ENCODE measurements at places on chromosomes 5 and 9.

DNA sequence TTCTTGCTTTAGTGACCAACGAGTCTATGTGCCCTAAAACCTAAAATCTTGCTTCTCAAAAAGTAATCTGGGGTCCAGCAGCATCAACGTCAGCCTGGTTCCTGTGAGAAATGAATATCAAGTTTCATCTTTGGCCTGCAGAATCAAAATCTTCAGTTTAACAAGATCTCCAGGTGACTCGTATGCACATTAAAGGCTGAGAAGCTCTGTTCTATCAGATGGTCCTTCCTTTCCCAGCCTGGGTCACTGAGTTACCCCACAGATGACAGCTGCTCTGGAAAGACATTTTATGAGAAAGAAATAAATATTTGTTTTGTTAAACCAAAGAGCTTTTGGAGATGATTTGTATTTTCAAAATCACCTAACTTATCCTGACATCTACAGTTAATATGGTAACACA is 75.8 kb downstream of the ADAMTSL1 start:
- DNase-seq: no peak

DNA sequence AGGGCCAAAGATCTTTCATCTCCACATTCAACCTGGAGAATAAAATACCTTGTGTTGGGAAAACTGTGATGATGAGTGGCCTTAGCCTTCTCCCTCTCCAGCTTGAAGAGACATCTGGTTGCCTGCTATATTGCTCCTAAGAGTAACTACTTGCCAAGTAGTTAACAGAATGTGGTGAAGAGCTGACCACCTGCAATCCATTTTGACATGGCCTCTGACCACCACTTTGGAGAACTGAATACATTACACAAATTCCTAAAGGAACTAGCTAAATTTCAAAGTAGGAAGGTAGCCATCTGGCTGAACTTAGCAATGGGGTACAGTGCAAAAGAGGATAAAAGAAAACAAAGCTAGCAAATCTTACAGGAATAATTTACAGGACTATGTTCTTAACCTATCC is 7.2 kb downstream of the TBCA start:
- peak; percentile 46 for DNase-seq

DNA sequence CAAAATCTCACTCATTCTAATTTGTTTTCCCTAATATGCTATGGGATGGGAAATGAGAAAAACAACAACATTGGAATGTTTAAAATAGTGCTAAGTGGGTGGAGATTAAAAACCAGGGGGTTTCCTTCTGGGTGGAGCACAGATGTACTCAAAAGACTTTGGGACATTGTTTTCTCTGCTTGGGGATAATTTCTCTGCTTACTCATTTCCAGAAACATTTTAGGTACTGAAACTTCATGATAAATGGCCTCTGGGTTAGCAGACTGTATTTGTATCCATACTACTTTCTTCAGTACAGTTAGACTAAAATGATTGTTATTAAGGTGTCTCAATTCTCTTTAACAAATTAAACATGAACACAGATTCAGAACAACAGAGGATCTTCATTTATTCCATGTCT is 17.4 kb downstream of the ELOVL7 start:
- DNase-seq: no peak

- DNase-seq: peak; percentile 24
Observed at GRCh38 chr5:108655750-108656450, 91.8 kb upstream of the FER start.

DNA sequence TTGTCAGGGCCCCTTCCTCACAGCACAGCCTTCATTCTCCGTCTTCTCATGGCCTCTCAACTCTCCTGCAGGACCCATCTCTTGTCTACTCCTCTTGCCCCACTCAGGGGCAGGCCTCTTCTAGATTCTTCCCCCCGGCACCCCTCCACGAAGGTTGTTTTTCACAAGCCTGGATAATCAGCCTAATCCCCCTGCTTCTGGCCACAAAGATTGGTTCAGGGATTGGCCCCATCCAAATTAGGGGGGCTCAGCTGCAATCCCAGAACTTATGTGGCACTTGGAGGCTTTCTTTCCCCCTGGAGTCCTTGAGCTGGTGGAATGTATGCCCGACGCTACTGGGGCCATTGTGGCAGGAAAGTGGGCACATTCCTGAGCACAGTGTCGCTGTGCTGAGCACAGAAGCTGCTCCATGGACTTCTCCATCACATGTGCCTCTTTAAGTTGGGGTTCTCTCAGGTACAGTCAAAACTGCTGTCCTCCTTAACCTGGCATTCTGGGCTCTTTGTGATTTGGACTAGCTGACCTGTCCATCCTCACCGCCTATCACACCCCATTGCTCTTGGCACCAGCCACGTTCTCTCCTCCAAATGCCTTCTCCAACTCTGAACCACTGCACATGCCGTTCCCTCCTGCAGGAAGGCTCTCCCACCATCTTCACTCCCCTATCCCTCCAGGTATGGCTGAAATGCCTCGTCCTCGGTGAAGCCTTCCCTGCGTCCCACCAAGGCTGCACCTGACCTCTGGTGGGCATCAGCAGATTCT is 66.8 kb upstream of the RNF130 start:
- DNase-seq: no peak

DNA sequence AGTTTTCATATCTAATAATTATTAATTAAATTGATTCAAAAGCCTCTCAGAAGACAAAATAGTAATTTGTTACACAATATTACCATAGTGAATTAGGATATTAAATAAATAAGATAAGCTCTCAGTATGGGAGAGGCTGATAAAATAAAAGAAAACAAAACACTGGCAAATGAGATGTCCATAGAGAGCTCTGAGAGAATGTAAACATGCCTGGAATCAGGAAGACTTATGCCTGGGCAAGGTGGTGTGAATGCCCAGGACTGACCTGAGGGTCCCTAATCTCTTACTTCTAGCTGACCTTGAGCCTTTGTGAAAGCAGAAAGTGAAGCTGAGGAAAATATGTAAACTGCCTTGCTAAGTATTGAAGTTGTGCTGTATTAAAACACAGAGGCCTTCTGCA is 616.5 kb downstream of the PTPRD start:
- no peak for DNase-seq

DNA sequence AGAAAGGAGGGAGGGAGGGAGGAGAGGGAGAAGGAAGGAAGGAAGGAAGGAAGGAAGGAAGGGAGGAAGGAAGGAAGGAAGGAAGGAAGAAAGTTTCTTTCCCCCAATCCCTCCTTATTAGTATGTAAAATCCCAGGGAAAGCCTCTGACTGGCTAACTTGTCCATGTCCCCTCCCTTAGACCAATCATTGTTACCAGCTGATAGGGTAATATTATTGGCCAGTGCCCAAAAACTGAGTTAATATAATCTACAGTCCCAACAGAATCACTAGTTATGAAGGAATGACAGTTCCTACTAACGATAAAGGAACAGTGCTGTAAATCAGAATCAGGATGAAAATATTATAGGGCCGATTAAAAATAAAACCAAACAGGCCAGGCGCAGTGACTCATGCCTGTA is 53.6 kb upstream of the CCNG1 start:
- DNase-seq: no peak

- no peak for DNase-seq
Observed at GRCh38 chr9:90873422-90873821, 71.8 kb downstream of the SYK start.

DNA sequence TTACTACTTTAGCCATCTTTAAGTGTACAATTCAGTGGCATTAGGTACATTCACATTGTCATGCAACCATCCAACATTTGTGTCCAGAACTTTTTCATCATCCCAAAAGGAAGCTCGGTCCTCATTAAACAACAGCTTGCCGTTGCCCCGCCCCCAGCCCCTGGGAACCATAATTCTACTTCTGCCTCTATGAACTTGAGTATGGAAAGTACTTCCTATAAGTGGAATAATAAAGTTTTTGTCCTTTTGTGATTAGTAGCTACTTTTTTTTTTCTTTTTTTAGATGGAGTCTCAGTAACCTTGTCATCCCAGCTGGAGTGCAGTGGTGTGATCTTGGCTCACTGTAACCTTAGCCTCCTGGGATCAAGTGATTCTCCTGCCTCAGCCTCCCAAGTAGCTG is 5.0 kb downstream of the GBGT1 start:
- DNase-seq: no peak

GRCh38 chr9:68998385-68998784 is 15.5 kb downstream of the PRKACG start:
- no peak for DNase-seq

GRCh38 chr5:15575666-15576065 is 75.7 kb downstream of the FBXL7 start:
- no peak for DNase-seq

DNA sequence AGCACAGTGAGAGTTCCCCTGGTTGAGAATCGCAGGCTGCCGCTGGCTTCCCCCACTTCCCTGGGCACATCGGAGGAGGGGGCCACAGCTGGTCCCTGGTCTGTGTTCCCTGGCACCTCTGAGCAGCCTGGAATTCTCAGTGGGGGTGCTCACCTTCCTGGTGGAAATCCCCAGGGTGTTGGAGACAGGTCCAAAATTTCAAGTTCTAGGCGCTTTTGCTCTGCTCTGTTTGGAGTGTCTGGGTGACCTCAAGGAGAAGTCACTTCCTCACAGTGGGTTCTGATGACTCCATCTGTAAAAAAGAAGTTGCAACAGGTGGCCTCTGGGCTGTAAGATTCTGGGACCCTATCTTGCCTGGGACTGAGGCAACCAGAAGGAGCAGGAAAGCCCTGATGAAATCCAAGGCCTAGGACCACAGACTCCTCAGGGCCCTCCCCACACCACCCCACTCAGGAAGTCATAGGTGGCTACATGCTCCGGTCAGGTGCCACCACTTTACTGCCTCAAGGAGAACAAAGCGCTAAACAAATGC is at the start of gene TRAF1:
Gene TRAF1, minus strand, starts transcription at position 400 of the 532 bp plus-strand sequence. CDS start 721 bp downstream, outside the sequence.
- no peak for DNase-seq

DNA sequence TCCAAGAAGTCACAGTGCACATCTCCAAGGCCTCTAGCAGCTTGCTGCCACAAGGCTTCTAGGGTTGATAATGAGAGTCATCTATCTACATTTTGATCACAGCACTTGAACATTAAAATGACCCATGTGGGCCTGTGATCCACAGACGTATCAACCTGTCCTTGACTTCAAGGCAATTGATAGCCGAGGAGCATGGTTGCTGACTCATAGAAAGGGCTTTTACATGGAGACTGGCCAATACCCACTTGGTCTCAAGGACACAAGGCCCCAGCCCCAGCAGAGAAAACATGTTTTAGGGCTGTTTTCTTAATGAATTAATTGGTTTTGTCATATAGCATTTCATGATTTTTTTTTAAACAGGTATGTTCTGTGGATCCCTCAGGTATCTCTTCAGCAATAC is 314.0 kb downstream of the SEMA5A start:
- DNase-seq: peak; percentile 41

DNA sequence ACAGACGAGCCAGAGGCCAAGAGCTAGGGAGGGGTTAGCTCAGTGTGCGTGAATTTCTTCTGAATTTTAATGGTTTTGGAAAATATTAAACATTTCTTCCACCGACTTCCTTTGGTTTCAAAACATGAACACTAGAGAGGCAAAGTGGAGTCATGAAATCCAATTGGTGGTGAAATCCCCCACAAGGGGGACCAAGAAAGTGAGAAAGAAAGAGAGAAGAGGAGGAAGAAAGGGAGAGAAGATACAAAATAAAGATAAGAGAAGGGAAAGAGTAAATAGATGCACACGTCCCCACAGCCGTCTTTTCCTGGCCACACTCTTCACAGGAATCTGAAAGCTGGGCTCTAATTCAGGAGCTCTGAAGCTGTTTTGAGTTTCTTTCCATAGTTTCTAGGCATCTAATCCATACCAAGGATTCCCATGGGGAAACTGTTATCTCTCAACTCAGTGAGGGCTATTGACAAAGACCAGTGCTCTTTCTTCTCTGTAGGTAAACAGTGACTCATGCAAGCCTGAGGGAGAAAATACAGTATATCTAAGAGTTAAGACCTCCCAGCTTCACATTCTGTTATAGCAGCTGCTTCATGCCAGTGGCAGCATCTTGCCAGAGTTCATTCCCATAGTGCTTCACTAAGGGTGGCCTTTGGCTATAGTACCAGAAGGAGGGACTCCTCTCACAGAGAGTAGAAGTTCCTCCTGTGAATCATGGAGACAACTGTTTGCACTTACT is 115.8 kb upstream of the LIFR start:
- DNase-seq: peak; percentile 65

- peak; percentile 41 for DNase-seq
Observed at GRCh38 chr9:94933511-94933828, 207.0 kb downstream of the AOPEP start.

- DNase-seq: no peak
Observed at GRCh38 chr5:158599157-158599556, 500.6 kb downstream of the EBF1 start.

- DNase-seq: no peak
Observed at GRCh38 chr9:113154946-113155345, 4.1 kb downstream of the SLC31A2 start.

DNA sequence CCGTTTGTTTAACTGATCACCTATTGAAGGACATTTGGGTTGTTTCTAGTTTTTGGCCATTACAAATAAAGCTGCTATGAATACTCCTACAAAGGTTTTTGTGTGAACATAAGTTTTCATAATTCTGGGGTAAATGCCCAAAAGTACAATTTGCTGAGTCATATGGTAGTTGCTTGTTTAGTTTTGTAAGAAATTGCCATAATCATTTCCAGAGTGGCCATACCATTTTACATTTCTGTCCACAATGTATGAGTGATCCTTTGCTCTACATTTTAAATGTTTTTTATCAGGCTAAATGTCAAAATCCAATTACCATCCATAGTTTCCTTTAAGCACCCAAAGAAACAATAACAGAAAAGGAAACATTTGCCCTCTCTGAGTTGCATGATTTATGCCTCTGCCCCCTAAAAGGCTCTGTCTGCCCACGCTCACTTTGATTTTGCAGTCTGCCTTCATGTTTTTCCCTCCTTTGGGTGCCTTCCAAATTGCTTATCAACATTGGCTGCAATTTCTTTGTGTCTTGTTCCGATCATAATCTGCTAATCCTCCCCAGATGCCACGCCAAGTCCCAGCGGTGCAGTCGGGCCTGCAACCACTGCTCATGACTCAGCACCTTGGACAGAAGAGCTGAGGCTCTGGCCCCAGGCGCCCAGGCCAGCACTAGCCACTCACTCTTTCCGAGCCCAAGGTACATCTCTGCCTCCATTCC is 339.2 kb downstream of the PIK3R1 start:
- DNase-seq: peak; percentile 85

- DNase-seq: no peak
Observed at GRCh38 chr9:112755016-112755427, 4.5 kb downstream of the SNX30 start.

DNA sequence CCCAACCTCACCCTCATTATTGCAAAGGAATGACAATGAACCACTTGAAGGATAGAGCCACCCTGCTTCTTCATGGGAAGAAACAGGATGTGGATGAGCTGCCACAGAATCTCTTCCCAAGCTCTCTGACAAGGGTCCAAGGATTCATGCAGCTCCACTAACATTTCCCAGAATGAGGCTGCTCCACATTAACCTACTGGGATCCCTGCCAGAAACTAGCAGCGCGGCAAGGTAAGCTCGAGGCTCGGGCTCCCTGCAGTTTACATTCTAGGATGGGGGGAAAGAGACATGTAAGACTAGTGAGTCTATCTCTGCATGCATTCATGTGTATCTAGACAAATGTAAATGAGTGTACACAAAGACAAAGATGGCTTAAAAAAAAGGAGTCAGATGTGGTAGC is 12.1 kb downstream of the DCAF12 start:
- DNase-seq: peak; percentile 28

GRCh38 chr5:71778678-71779276 is 59.7 kb downstream of the CARTPT start:
- peak; percentile 75 for DNase-seq

Measured in astrocyte of the hippocampus (primary cell).